WTC11 (cell line): ENCODE measurements at places on chromosomes 6 and 20. TPM values are rescaled to one million over a fixed set of nuclear protein-coding genes. Genes with fewer than 3 reads are reported as not detected.

GRCh38 chr6:145141572-145141971 is 593.7 kb downstream of the EPM2A start:
- DNase-seq, result no peak

DNA sequence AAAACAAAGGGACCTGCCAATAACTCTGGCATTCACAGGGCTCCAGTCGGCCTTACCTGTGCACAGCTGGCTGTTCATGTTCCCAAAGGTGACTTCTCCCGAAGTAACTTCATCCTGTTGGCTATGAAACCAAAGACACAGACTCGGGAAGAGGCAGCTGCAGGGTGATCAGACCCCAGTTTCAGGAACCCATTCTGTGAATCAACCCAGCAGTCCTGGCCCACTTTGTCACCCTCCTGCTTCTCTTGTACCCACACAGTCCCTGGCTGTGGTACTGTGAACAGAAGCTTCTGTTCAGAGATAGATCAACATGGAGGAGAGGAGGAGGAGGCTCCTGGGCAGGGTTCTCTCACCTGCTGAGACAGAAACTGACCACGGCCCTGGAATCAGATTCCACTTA is 8.7 kb upstream of the PGC start:
- DNase-seq, result no peak

GRCh38 chr6:67292169-67292568 is 1342.9 kb upstream of the ADGRB3 start:
- no peak for DNase-seq

DNA sequence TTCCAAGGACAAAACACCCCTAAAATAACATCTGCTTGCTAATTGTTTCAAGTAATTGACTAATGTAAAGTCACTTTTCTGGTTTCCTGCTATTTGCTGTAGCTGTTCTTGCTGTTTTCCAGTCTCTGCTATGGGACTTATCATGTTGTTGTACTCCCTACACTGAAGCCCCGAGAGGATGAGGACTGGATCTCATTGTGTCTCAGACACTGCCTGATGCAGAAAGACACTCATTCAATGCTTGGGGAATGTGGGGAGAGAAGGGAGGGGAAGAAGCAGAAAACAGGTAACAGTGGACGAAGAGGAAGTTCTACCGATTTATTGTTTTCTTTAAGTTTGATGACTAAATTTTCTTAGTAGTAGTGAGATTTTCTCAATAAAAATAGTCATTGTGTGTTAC is 79.8 kb downstream of the DOK5 start:
- no peak for DNase-seq

Gene TCF15
- total RNA-seq, result 3.8 to 5.8 TPM (median 4.6 TPM) in 3 replicates

Gene COL19A1
- not detected in 3 replicates for total RNA-seq

Gene ARG1
- total RNA-seq, result 0.15 to 0.53 TPM (median 0.21 TPM) in 3 replicates

Gene GSTA1
- total RNA-seq, result 0.48 to 0.90 TPM (median 0.89 TPM) in 3 replicates

- no peak for DNase-seq
Observed at GRCh38 chr6:108806171-108806570, 42.1 kb upstream of the ARMC2 start.

GRCh38 chr6:130203370-130203769 is 19.4 kb downstream of the SAMD3 start:
- no peak for DNase-seq

- no peak for DNase-seq
Observed at GRCh38 chr20:53693262-53693871, 99.7 kb upstream of the ZNF217 start.

Gene ZNF391
- total RNA-seq, result 9.4 to 11.5 TPM (median 11.3 TPM) in 3 replicates

GRCh38 chr6:125797886-125798444 is 7.2 kb downstream of the NCOA7 start:
- no peak for DNase-seq

DNA sequence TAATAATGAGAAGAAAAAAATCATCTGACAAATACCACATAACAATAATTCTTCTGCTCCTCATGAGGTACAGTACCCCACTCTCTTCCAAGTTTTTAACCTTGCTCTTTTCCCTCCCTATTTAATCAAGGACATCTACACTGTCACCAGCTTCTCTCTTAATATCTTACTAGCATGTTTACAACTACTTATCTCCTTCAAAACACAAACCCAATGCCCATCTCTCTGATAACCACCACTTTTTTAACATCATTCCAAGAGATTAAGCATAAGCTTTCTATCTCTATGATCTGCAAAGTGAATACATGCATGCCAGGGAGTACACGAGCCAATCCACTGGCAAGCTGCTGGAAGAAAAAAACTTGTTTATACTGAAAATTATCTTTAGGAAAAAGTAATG is 10.3 kb downstream of the CEP85L start:
- no peak for DNase-seq
